ENCODE measurements at places on chromosomes 6 and 20. TPM values are rescaled to one million over a fixed set of nuclear protein-coding genes. Genes with fewer than 3 reads are reported as not detected.

CST5 gene
- total RNA-seq = not detected

HLA-DQB1 gene
- total RNA-seq = not detected

SIRPD gene
- not detected for total RNA-seq

SLC2A10 gene
- total RNA-seq = not detected

AARS2 gene
- 8.5 TPM for total RNA-seq

DOK5 gene
- total RNA-seq = 0.05 TPM

PDE10A gene
- 36.1 TPM for total RNA-seq

PSORS1C2 gene
- total RNA-seq = not detected

NR2E1 gene
- 0.03 TPM for total RNA-seq

ADGB gene
- total RNA-seq = not detected

Data from A549 treated with CORT108297 at 1 μM for 4 hours (cell line).